Activated CD4-positive, CD25-positive, alpha-beta regulatory T cell (primary cell): ENCODE measurements at places on chromosomes 5 and 9.

DNA sequence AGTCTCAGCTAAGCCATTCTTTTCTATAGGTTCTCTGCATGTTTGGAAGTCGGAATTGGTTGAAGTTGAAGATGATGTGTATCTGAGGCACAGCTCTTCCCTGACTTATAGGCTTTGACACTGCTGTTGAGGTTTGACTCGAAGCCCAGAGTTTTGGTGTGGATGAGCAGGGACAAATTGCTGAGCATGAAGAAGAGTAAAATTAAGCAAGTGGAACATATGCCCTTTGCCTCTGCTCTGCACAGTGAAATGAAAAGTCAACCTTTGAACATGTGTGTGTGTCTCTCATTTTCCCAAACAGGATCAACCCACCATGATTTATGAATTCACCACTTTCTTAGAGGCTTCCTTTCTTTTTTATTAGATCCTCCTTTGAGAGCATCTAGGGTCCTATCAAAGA is 8.5 kb downstream of the HMHB1 start:
- no peak for DNase-seq

GRCh38 chr9:137299938-137300337 is 2.1 kb downstream of the NRARP start:
- DNase-seq, result no peak

DNA sequence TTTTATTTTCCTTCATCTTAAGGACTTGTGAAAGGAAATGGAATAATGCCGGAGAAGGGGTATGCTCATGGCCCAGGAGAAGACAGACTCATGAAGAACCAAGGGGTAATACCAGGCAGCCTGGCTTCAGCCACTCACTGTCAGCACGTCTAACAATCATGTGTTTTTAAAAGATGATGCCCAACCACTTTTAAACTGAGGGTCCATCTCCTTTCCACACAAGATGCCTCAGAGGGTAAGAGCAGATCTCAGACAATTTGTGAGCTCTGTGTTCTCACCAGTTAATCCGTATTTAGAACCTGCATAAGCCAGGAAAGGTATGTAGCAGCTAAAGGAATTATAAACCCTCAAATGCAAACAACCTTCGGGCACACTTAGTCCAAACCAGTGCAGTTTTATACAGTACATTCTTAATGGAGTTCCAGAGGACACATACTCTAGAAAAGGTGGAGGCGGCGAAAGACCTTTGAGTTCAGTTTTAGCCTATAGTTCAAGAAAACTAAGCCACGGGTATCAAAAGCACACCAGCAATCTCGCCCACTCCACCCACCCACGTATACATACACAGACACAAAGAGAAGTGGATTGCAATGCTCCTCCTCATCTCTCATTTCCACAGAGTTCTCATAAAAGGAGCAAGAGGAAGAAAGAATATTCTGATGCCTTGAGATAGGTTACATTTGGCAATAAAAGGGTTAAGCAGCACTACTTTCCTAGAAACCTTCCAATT is 2.6 kb downstream of the DIAPH1 start:
- no peak for DNase-seq

- no peak for DNase-seq
Observed at GRCh38 chr5:131530706-131531331, 104.2 kb downstream of the RAPGEF6 start.

DNA sequence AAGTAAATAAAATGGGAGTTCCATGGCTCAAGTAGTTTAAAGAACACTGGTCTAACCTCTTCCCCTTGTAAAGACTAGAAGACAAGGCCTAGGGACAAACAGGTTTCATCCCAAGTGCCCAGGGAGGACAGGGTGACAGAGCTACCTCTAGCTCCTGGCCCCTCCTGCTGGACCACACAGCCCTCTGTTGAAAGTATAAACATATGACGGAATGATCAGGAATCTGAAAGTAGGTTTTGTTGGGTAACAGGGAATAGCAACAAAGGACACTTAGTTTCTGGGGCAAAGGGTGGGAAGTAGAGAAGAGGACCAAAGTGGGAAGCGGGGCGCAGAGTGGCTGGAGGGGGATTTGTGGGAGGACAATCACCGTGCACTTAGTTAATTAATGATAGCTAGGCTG is 67.0 kb upstream of the DAB2IP start:
- no peak for DNase-seq

DNA sequence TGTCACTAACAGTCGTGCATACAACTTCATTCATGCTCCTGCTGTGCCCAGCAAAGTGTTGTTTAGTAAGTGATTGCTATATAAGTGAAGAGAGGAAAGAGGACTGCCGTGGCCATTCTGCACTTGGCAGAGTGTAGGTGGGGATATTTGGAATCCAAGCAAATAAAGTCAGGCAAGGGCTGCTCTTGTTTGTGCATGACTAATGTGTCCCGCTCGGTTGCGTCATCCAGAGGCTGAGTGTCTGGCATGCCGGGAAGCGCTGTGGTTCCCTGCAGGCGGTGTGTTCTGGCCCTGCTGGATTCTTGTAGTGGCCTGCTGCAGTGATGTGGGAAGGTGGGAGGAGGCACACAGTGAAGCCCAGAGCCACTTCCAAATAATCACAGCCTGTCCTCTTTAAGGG is 136.9 kb upstream of the ANKH start:
- DNase-seq, result no peak

- DNase-seq, result no peak
Observed at GRCh38 chr5:173451031-173451430, 122.8 kb upstream of the STC2 start.

DNA sequence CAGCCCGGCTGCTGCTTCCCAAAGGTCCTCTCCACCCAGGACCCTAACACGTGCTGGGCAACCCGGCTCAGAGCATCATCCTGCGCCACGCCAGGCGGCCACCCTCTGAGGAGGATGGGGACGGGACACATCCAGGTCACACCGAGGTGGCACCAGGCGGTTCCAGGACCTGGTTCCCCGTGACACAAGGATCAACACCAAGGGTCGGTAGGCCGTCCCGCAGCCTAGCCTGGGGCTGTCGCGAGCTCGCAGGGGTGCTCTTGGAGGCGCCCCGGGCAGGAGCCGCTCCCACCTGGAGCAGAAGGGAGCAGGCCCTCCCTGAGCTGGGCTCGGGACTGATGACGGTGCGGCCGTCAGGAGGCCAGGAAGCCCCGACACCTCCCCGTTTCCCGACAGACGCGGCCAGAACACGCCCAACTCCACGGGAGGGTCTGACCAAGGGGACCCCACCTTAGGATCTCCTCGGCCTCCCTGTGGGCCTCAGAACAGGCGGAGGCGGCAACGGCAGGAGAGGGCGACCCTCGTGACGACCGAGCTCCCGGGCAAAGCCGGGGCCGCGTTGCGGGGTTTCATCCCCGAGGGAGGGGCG is 6.3 kb downstream of the EXD3 start:
- DNase-seq, result no peak
